Activated CD4-positive, alpha-beta T cell treated with anti-CD3 and anti-CD28 coated beads, Interleukin-2, amount 50 U/mL, for 4 hours (primary cell): ENCODE measurements at places on chromosomes 7 and 10.

DNA sequence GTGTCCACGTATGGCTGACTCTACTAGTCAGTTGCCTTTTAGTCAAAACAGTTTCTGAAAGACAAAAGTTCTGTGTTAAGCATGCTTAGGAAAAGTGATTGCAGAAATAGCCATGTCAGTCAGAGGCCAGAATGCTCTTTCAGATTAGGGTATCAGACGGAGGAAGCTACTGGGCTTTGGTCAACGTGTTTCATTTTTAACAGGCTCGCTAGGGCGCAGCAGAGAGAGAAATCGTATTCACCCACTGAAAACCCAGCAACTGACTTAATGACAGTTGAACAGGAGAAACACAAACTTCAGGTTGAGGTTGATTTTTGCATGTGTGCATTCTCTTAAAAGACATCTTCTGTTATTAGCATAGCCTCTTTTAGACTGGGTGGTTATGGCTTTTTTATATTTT is 322.6 kb upstream of the KIAA1217 start:
- DNase-seq, result no peak

GRCh38 chr7:92751902-92752901 is 84.2 kb downstream of the CDK6 start:
- no peak for DNase-seq

DNA sequence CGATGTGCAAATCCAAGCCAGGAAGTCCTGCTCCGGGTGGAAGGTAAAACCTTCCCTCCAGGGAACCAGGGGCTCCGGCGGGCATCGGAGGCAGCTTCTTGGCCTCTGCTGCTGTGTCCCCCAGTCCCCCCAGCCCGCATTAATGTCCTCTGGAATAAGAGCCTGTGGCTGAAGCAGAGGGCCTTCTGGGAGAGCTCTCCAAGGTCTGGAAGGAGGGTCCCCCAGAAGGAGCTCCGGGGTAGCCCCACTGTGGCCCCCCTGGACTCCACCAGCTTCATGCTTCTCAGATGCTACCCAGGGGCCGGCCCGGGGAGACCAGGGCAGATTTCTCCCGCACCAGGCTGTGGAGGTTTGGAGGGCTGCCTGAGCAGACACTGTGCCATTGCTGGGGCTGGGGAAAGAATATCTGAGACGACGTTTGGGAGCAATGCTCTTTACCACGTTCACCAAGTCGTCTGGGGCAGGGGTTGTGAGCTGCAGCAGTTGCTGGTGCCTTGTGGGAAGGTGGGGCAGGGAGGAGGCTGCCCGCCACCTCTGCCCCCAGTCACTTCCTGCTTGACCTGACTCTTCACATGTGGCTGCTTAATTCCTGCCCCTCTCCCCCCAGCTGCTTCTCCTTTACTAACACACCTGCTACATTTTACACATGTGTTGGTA is 8.3 kb downstream of the ZNF853 start:
- no peak for DNase-seq

DNA sequence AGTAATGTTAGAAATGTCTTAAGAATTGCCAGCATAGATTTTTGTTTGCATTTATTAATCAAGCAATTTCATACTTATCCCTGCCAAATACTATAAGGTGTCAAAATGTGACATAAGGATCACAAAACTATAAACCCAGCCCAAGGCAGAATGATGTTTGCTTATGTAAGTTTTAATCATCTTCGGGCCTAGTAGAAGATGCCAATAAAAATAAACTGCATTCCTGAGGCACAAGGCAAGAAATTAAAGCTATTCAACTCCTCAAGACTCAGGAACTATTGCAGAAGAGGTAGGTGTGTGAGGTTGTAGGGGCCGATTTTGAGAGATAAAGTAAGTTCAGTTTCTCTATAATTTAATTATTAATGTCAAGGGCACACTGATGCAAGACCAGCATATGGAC is 189.4 kb upstream of the AHR start:
- no peak for DNase-seq

DNA sequence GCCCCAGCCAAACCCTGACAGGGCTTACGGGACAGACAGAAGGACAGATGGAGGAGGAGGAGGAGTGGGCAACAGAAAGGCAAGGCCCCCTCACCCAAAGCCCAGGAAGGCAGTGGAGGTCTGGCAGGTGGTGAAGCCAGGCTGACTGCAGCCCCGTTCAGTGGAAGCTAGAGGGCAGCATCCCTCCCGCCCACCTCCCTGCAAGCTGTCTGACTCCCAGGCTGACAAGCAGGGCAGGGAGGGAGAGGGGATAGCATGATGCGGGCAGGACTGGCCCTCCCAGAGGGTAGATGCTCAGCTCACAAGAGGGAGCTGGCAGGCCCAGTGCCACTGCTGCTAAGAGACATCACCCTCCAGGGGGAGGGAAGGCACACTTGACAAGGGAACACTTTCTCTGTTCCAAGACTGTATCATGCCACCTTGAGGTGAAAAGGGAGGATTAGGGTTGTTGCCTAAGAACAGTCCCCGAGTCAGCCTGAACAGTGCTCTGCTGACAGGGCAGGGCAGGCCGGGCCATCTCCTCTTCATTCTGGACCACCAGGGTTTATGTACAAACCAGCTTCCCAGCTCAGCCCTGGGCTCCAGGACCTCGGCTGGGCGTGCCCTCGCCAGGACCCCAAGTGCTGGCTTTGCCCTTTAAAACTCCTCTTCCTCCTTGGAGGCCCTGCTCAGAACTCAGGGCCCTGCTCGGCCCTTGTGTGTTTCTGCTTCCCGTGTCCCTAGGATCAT is 61.8 kb downstream of the RASGEF1A start:
- DNase-seq, result peak; percentile 49

DNA sequence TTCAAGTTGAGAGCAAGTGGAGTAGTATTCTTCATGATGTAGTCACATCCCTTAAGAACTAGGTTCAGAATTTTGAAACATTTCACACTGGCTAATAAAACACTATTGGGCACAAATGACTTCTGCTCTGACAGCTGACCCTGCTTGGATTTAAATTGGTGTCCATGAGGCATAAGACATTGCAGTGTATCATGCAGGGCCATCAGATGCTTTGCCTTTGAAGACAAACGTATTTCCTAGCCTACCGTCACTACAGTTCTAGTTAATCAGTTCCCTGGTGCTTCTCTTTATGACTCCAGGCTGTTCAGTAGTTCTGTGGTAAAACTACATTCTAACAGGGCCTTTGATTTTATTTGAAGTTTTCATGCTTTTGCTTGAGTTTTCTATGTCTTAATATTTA is 168.5 kb upstream of the ZNF804B start:
- no peak for DNase-seq

DNA sequence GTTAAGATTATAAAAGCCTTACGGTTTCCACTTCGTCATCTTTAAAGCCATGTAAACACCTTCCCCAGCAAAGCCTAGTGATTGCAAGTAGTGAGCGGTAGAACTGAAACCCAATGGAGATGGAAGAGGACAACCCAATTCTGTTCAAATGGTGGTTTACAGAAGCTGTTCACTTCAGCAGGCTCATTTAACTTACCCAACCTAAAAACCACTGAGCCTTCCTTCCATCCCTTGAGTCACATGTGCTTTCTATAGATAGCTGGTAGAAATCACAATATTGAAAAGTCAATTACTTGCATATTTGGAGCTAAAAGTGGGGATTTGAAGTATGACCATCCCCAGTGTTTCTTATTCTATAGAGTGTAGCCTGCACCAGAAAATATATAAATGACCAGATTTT is 667.7 kb downstream of the SUGCT start:
- no peak for DNase-seq

- no peak for DNase-seq
Measured at GRCh38 chr7:22781230-22781711, 41.4 kb downstream of the TOMM7 start.

DNA sequence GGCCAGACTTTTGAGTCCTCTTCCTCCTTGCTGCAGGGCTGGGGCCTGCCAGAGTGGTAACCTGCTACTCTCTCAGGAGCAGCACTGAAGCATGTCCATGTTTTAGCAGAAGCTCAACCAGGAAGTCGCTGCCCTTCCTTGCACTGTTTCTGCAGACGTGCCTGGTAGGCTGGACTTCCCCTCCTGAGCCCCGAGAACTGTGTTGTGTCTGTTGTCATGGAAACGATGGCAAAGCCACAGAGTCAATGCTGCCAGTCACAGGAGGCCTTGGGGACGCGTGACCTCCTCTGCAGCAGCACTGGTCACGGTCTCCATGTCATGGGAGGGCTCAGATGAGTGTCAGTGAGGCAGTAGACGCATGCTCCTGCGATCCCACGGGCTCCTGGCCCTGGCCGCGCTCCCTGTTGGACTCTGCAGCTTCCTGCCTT is 145.5 kb downstream of the FANK1 start:
- peak; percentile 40 for DNase-seq

GRCh38 chr10:43963379-43963778 is 314.7 kb upstream of the ZNF32 start:
- DNase-seq, result no peak

DNA sequence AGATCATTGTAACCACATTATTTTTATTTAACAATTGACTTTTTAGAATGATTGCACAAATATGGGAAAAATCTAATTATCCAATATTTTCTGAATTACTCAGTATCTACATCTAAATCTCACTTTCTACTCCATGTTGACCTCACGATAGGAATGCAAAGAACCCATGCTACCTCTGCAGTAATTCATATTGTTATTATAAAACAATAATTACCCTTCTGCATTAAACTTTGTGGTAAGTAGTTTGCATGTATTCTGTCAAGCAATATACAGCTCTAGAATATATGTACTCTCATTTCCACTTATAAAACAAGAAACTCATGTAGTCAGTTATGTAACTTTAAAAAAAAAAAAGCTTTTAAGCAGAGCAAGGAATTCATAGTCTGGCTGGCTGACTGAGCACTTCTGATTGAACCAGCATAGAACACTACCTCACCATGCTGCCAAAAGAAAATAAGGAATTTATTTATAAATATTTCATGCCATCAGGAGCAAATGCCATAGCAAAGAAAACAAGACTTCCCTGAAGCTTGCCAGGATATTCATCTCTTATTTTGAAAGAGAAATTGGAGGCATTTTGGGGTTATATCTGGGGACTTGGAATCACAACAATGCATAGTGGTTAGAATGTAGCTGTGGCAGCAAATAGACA is 895.7 kb downstream of the XPNPEP1 start:
- DNase-seq, result no peak

DNA sequence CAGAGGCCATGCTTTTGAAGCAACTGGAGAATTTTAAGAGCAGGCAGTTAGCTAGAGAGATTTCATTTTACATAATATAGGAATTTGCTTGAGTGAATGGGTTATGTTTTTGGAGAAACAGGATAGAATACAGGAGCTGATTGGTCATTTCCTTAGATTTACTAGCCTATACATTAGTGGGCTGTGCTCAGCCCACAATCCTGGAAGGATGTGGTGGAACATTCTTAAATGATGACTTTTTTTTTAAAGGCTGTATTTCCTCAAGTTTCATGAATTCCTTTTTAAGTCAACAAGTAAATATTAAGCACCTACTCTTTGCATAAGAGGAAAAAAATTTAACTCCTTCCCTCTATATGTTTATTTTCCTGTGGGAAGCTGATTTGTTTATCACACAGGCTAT is 314.4 kb upstream of the BMPER start:
- no peak for DNase-seq

DNA sequence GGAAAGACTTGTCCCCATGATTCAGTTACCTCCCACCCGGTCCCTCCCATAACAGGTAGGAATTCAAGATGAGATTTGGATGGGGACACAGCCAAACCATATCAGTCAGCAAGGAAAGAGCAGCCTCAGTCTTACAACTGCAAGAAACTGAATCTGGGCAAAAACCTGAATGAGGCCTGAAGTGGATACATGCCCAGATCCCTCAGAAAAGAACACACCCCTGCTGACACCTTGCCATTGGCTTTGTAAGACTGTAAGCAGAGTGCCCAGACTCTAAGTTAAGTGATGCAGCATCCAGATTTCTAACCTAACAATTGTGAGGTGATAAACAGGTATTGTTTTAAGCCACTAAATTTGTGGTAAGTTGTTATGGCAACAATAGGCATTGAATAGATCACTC is 670.8 kb downstream of the SORCS1 start:
- no peak for DNase-seq

- DNase-seq, result no peak
Measured at GRCh38 chr10:58898854-58899573, 277.4 kb upstream of the PHYHIPL start.

DNA sequence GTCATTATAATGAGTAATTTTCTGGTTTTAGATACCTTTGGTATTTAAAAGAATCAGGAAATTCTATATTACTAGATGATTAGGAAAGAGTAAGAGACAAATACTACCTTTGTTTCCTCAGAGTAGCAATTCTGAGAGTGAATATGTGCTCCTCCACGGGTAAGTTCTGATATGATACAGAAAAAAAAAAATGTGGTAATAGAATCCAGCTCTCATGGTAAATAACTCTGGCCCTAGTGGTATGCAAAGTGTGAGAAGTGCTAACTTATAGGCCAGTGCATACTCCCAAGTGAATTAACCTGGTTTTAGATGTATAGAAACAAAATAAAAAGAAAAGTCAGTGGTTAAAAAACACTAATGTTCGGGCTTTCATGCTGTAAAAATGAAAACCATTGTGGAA is 512.6 kb upstream of the SEMA3D start:
- no peak for DNase-seq

GRCh38 chr7:150848111-150848510 is 4.2 kb upstream of the AOC1 start:
- no peak for DNase-seq

DNA sequence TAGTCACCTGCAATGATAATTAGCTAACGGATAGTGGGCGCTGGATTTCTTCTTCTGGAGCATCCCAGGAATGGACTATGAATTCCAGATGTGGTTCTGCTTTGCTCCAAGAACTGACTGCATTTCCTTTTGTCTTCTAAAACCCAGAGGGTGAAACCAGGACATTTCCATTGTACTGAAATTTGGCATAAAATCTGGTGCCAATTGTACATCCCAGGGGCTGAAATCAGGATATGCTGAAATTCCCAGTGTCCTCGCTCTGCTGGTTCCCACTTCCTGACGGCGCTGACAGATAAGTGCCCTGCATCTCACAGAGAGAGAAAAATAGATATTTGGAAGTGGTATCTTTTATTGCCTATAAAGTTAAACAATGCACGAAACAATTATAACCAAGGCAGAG is 31.9 kb downstream of the RBM20 start:
- DNase-seq, result no peak

- no peak for DNase-seq
Measured at GRCh38 chr10:78483641-78484040, 450.0 kb downstream of the RPS24 start.

- no peak for DNase-seq
Measured at GRCh38 chr10:62068464-62068863, 167.0 kb downstream of the ARID5B start.

GRCh38 chr10:84256510-84257342 is 11.9 kb downstream of the RGR start:
- DNase-seq, result peak; percentile 15

DNA sequence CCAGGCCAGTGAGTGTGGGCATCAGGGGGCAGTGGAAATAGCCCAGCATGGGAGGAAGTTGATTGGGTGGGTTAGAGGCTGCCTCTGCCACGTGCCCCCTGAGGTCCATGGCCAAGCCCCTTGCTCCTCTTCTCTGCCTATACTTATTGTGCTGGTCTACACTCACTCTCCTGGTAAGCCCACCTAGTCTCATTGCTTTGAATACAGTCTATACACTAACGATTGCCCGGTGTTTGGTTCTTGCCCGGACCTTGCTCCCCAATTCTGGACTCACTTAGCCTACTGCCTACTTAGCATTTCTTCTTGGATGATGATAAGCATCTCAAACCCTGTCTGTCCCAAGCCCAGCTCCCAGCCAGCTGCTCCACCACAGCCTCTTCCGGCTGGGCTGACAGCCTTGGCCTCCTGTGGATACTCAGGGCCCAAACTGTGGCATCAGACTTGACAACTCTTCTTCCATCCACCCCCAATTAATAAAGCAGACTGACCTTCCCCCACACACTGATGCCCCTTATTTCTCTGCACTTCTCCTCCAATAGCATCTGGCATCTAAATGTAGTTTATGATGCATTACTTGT is 10.1 kb downstream of the LRRC18 start:
- no peak for DNase-seq
